ENCODE measurements at places on chromosomes 1 and 21. TPM values are rescaled to one million over a fixed set of nuclear protein-coding genes. Genes with fewer than 3 reads are reported as not detected.

DNA sequence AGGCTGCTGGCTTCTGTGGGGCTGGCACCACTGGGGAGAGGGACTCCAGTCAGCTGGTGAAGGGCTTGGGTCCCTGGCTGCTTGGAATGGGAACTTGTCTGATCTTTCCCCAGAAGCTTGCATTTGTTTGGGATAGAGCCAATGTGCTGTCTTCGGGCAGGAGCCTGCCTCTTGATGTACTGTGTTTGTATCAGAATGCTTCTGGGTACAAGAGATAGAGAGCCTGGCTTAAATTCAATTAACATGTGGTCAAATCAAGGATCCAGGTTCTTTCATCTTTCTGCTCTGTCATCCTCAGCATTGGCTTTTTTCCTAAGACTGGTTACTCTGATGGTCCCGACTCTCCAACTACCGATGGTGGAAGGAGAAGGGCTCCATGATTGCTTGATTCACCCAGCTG is 16.0 kb upstream of the PROK1 start:
- no peak overlapping the region for H3K4me3 ChIP-seq
- H3K4me1 ChIP-seq = peaks cover 10% of the 10 kb centered on the region
- DNase-seq = no peak
- no peak overlapping the region for H3K27ac ChIP-seq

GRCh38 chr1:50368179-50369007 is 54.9 kb downstream of the DMRTA2 start:
- H3K4me3 ChIP-seq = no peak overlapping the region
- no peaks in the 10 kb centered on the region for H3K36me3 ChIP-seq
- no peaks in the 10 kb centered on the region for H3K4me1 ChIP-seq
- peak; percentile 17 for DNase-seq

Gene PEX19
- total RNA-seq = 47.0 TPM

Gene MX1
- 6.5 TPM for total RNA-seq

Gene ARHGAP29
- 12.8 TPM for total RNA-seq

- peaks cover 73% of the 10 kb centered on the region for H3K4me1 ChIP-seq
- H3K4me3 ChIP-seq = no peak overlapping the region
- DNase-seq = no peak
- H3K36me3 ChIP-seq = peaks cover 3% of the 10 kb centered on the region
Observed at GRCh38 chr1:8693107-8693506, 124.3 kb downstream of the RERE start.

DNA sequence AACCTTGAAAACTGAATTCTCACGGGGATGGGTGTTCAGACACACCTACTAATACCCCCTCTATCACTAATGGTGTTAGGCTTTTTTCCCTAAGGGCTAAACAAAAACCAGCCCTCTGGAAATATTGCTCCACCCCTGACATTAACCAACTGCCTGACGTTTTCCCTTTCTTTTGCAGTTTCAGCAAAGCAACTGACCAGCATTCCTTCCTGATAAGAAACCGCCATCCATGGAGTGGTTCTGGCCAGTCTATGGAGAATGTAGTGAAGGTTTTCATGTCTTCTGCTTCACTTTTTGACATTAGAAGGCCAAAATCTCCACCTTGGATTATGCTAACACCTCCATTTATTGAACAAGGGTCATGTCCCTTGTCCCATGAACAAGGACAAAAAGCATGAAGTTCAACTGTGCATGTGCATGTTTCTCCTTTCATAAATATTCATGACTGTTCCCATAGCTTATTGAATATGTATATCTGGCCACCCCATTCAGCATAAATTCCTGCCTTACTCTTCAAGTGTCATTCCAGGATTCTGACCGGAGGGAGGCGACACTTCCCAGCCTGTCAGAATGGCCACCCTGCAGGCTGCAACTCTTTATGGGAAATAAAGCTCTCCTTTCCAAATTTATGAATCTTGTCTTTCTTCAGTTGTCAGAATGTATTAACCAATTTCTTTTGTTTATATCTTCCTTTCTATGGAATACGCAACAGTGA is 314.3 kb downstream of the HHIPL2 start:
- H3K4me3 ChIP-seq = no peak overlapping the region
- no peak overlapping the region for H3K27ac ChIP-seq
- no peak for DNase-seq
- H3K36me3 ChIP-seq = no peaks in the 10 kb centered on the region

- H3K27me3 ChIP-seq = no peaks in the 10 kb centered on the region
- no peak overlapping the region for H3K4me3 ChIP-seq
- H3K27ac ChIP-seq = no peak overlapping the region
- peak; percentile 41 for DNase-seq
Observed at GRCh38 chr1:157363660-157364140, 188.6 kb downstream of the FCRL5 start.

Gene TFF2
- total RNA-seq = not detected

Gene ZNF593OS
- total RNA-seq = not detected

Gene SF3B4
- total RNA-seq = 24.6 TPM

DNA sequence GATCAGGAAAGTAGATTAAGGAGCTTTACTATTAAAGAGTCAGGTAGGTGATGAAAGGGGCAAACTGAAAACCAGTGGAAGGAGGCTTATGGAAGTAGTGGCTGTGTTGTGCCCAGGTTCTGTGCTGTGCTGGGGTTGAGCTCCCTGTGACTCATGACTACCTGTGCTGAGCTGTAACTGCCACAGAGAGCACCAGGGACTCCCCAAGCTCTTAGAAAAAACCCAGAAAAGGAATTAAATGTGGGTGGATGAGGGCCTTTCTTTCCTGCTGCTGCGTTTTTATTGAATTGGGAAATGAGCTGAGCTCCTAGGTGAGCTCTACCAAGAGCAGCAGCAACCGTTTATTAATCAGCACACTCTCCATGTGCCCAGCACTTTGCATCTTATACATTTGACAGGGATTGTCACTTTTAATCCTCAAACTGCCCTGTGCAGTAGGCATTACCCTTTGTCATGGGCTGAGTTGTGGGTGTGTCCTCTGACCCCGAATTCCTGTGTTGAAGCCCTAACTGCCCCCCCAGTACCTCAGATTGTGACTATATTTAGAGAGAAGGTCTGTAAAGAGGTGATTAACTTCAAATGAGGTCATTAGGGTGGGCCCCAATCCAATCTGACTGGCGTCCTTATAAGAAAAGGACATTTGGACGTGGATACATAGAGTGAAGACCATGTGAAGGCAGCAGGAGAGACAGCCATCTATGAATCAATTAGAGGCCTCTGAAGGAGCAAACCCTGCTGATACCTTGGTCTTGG is 65.4 kb downstream of the AK4 start:
- no peak overlapping the region for H3K27ac ChIP-seq
- DNase-seq = no peak
- peaks cover 11% of the 10 kb centered on the region for H3K36me3 ChIP-seq
- no peak overlapping the region for H3K4me3 ChIP-seq

Gene PTPN14
- total RNA-seq = 4.7 TPM

Gene OSCP1
- 0.86 TPM for total RNA-seq

Gene GBP6
- not detected for total RNA-seq

- no peaks in the 10 kb centered on the region for H3K36me3 ChIP-seq
- DNase-seq = no peak
- H3K4me3 ChIP-seq = no peak overlapping the region
- no peak overlapping the region for H3K27ac ChIP-seq
- H3K4me1 ChIP-seq = no peaks in the 10 kb centered on the region
Observed at GRCh38 chr21:35178827-35179226, 129.7 kb upstream of the RUNX1 start.

DNA sequence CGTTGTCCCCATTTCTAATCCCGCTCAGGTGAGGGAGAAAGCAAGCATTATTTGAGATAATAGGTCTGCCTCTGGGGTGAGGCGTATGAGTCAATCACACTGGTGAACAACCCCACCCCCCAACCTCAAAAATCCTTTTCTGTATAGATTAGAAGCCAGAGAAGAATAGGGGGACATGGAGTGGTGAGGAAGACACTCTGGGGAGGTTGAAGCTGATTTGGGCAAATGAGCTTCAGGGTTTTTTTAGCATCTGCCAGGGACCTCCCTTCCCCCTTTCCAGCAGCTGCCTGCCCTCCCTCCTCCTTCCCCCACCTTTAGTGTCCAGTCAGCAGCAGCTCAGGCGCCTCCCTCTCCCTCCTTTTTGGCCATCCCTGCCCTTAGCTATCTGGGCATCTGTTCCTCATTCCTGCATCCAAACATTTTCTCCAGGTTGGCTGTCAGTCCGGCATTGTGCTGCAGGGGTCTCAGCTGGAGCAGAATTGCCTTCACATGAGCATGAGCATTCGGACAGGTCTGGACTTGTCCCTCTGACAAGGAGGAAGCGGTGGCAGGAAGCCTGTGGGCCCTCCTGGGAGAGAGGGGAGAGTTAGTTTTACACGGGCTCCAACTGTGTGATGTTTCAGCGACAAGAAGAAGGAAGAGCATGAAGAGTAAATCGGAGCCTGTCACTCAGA is 30.8 kb upstream of the PTGFRN start:
- H3K36me3 ChIP-seq = no peaks in the 10 kb centered on the region
- H3K4me3 ChIP-seq = no peak overlapping the region
- H3K27me3 ChIP-seq = no peaks in the 10 kb centered on the region
- H3K27ac ChIP-seq = no peak overlapping the region

Gene OR6N1
- total RNA-seq = not detected

DNA sequence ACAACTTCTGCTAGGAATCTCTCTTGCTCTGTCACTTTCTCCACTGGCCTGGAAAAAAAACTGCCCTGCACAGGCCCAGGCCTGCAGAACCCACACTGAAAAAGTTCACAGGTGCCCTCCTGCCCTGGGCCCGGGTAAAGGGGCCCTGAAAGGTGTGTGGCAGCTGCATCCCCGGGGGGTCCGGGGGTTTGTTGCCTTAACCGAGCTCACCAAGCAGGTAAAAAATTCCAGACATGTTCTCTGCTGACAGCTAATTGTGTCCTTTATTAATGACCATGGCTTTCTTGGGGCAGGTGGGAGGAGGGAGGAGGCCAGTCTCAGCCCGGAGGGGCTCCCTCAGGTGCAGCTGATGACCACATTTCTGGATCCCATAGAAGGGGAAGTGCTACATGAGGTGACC is 122.9 kb downstream of the LACTBL1 start:
- H3K36me3 ChIP-seq = no peaks in the 10 kb centered on the region
- no peaks in the 10 kb centered on the region for H3K4me1 ChIP-seq
- no peak overlapping the region for H3K4me3 ChIP-seq

- no peaks in the 10 kb centered on the region for H3K27me3 ChIP-seq
- no peak overlapping the region for H3K27ac ChIP-seq
- H3K4me3 ChIP-seq = no peak overlapping the region
- H3K4me1 ChIP-seq = no peaks in the 10 kb centered on the region
- no peaks in the 10 kb centered on the region for H3K36me3 ChIP-seq
Observed at GRCh38 chr1:210123924-210124589, 108.5 kb upstream of the SERTAD4 start.

GRCh38 chr1:94542088-94542870 is 720 bp upstream of the F3 start:
- H3K27ac ChIP-seq = peak overlapping the region; percentile 52
- H3K36me3 ChIP-seq = no peaks in the 10 kb centered on the region
- peaks cover 58% of the 10 kb centered on the region for H3K4me1 ChIP-seq
- no peaks in the 10 kb centered on the region for H3K27me3 ChIP-seq
- no peak for DNase-seq
- H3K4me3 ChIP-seq = peak overlapping the region; percentile 84

- peaks cover 24% of the 10 kb centered on the region for H3K4me1 ChIP-seq
- H3K36me3 ChIP-seq = no peaks in the 10 kb centered on the region
- H3K4me3 ChIP-seq = no peak overlapping the region
- peaks cover 56% of the 10 kb centered on the region for H3K27me3 ChIP-seq
Observed at GRCh38 chr1:10755970-10756521, 40.4 kb downstream of the CASZ1 start.

Gene BRINP3
- not detected for total RNA-seq

DNA sequence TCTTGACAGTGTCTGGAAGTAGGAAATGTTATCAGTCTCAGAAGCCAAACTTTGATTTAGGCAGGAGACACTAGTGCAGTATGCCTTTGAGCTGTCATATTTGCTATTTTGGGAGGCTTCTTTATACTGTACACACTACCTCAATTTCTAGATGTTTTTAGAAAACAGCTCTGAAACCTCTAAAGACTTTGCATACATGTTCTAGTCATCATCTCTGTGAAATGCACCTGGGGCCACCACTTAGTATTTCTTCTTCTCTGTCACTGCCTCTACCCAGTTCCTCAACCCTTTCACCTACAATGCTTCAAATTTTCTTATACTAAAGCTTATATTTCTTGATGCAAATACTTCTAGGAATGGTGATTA is 29.1 kb upstream of the PLA2G4A start:
- H3K4me1 ChIP-seq = no peaks in the 10 kb centered on the region
- no peaks in the 10 kb centered on the region for H3K36me3 ChIP-seq
- no peak overlapping the region for H3K4me3 ChIP-seq
- H3K27me3 ChIP-seq = no peaks in the 10 kb centered on the region
- H3K27ac ChIP-seq = no peak overlapping the region

Gene ACTA1
- 5.2 TPM for total RNA-seq

Gene ERMAP
- total RNA-seq = 4.4 TPM

Gene OR2T2
- not detected for total RNA-seq

GRCh38 chr1:209873067-209873799 is 45.5 kb downstream of the UTP25 start:
- DNase-seq = no peak
- H3K27me3 ChIP-seq = no peaks in the 10 kb centered on the region
- no peak overlapping the region for H3K4me3 ChIP-seq
- no peaks in the 10 kb centered on the region for H3K4me1 ChIP-seq

Gene IFNLR1
- 8.5 TPM for total RNA-seq

DNA sequence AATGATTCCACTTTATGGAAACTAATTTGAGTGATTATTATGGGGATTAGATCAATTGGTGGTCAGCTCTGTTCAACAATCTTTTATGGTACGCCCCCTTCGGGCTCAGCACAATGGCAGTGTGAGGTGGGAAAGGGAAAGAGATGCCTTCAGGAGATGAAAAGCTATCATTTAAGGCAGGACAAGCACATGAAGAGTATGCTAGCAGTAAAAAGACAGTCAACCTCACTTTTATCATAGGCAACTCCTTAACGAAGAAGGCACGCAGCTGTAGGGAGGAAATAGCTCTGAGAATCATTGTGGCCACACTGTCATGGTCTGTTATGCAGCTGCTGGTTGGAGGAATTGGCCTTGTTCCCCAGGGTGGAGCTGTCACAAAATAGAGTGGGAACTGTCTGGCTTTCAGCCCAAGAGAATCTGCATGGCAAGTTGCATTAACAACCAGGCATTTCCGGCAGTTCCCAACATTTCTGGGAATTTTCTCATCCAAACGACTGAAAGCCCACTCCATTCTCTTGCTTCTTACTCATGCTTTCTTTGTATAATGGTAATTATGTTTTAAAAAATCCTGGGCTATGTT is 54.4 kb upstream of the BCL10 start:
- no peaks in the 10 kb centered on the region for H3K27me3 ChIP-seq
- DNase-seq = no peak
- peaks cover 53% of the 10 kb centered on the region for H3K4me1 ChIP-seq
- H3K36me3 ChIP-seq = no peaks in the 10 kb centered on the region
- H3K4me3 ChIP-seq = no peak overlapping the region
